Activated CD4-positive, alpha-beta T cell treated with anti-CD3 and anti-CD28 coated beads, Interleukin-2, amount 50 U/mL, for 16 hours (primary cell): ENCODE measurements at places on chromosomes 3 and 15.

DNA sequence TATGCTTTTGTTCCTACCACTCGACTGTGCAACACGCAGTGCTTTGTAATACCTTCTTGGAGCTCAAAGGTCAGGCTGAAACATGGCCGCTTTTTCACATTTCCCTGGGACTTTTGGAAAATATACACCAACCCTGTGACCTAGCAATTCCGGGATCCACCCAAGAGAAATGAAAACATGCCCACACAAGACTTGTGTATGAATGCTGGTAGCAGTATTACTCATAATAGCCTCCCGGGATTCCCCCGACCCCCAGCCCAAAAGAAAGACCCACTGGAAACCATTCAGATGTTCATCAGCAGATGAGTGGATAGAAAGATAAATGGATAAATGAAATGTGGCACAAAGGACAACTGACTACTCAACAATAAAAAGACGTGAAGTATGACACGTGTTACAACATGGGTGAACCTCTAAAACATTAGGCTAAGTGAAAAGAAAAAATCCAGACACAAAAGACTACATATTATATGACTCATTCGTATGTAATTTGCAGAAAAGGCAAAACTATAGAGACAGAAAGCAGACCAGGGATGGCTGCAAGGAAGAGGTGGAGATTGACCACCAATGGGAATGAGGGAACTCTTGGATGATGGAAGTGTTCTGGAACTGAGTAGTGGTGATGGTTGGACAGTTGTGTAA, 104.1 kb downstream of the PGPEP1L start:
- DNase-seq = no peak

- no peak for DNase-seq
Measured at GRCh38 chr15:57592836-57593420, 1.2 kb downstream of the MYZAP start.

DNA sequence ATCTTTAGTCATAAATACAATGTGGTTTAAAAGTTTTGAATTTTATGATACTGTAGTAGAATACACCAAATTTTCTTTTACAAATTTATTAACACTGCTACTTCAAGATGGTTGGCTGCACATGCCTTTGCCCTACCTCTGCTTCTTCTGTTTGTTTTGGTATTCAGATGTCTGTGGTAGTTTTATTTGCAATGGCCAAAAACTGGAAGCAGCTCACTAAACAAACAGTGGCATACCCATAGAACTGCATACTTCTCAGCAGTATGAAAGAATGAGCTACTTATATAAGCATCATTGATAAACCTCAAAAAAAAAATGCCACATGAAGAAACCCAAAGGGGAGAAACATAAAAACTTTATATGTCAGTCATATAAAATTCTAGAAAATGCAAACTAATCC, 19.5 kb downstream of the ARIH2 start:
- DNase-seq = no peak

DNA sequence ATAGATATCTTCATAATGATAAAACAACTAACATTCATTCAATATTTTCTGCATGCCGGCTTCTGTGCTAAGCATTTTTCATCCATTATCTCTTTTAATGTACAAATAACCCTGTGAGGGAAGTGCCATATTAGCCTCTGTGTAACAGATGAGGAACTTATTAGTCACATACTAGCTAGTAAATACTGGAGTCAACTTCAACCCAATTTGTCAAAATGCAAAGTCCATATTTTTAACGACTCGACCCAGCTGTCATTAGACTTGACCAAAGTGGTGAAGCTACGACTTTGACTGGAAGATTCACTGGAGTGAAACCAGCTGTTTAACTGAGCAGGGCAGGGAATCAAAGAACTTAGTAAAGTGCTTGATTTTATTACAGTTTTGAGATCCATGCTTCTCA, 41.6 kb downstream of the PARP15 start:
- no peak for DNase-seq

DNA sequence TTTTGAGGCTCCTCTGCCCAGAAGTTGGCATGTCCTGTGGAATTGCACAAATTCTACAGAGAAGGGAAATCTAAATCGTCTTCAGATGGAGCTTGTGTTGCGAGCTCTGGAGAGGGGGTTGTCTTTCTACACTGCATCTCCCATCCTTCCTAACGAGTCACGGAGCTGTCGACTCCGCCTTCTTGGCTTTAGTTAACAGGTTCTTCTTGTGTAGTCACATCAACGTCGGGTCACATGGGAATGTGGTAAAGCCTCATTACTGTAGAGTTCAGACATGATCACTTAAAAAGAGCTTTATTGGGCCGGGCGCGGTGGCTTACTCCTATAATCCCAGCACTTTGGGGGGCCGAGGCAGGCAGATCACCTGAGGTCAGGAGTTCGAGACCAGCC, 60.0 kb downstream of the DNASE1L3 start:
- DNase-seq = no peak

DNA sequence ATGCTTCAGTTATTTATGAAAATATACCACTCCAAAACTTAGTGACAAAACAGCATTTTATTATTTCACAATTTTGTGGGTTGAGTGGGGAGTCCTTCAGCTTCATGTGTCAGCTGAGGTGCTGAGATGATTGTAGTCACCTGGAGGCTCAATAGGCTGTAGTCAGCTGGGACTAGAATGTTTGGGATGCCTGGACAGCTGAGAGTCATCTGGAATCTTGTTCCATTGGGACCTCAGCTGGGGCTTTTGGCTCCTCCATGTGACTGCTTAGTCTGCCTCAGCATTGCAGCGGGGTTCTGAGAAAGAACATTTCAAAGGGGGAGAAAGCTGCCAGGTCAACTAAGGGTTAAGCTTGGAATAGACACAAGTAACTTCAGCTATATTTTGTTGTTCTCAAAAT, 13.4 kb downstream of the STT3B start:
- DNase-seq = no peak

- DNase-seq = no peak
Measured at GRCh38 chr3:181716966-181717365, 5.2 kb downstream of the SOX2 start.

DNA sequence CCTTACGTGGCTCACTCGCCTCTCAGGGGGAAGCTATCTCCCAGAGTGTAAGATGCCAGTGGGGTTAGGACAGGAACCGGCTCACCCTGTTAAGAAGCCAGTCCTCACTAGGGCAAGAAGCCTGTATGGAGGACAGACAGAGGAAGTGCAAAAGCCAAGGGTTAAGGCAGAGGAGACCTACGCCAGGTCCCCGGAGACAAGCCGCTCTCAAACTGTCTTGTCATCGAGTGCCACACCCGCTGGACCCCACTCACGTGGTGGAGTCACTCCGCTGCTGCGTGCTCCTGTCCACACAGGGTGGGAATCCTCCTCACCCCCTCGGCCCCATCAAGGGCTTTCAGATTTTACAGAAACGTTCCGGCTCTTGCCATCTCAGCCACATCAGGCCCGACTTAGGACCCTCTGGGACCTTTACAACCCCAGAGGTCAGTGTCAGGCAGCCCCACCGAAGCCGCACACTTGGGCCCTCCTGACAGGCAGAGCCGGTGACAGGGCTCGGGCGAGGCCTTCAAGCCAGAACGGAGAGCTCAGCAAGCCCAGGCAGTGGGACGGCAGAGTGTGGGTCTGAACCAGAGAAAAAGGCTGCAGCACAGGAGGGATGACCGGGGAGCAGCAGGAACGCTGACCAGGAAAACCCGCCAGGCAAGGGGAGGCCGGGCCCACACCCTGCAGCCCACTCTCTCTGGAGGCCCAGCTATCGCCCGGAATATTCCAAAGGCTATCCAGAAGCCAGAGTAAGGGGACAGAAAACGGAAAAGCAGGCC, 61.7 kb downstream of the XXYLT1 start:
- DNase-seq = no peak

GRCh38 chr3:120350401-120350941, 1.3 kb upstream of the LRRC58 start:
- no peak for DNase-seq

GRCh38 chr3:52532517-52532837, 1.2 kb downstream of the NT5DC2 start:
- DNase-seq = peak; percentile 27

DNA sequence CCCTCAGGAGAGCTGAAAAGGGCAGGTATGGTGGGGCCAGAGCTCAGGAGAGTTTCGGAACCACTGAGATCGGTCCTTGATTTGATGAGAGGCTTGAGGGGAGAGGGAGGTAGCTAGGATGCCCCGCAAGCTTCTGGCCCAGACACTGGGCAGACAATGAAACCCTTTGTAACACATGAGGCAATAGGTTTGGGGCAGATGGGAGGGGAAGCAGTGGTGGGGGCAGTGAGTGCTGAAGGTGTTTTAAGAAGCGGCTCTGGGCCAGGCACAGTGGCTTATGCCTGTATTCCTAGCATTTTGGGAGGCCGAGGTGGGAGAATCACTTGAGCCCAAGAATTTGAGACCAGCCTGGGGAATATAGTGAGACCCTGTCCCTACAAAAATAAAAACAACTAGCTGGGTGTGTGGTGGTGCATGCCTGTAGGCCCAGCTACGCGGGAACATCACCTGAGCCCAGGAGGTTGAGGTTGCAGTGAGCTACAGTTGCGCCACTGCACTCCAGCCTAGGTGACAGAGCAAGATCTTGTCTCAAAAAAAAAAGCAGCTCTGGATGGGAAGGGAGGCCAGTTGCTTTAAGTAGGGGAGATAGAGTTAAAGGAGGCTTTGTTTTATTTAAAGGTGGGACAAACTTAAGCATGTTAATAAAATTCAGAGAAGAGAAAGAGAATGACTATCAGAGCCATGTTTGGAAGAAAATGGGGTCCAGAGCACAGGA, 9.6 kb upstream of the SNX22 start:
- DNase-seq = no peak

DNA sequence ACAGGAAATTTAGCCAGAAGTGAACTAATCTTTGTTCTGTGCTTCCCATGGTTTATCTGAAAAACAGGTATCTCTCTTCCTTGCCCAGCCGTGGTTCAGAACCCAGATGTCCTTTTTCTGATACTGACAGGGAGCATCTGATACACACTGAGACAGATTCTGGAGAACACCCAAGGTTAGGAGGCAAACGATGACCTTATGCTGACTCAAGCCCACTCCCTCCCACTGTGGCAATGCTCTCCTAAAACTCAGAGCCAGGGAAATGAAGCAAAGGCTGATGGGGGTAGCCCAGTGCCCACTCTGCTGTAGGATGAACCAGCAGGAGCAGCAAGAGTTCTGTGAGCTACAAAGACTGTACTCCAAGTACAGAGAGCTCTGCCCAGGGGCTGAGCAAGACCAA, 225.1 kb downstream of the NTRK3 start:
- DNase-seq = no peak

GRCh38 chr3:64462203-64462602, 225.6 kb downstream of the ADAMTS9 start:
- no peak for DNase-seq

DNA sequence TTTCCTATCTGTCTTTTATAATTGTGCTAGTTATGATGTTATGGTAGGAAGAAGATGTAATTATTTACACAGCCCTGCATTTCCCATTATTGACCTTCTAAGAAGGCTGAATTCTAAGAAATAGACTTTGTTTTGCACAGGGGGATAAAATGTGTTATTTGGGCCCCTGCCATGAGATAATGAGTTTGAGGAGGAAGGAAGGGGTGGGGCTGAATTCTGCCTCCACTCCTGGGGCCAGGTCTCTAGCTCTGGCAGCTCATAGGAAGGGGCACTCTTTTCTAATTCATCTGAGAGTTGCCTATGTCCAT, 69.2 kb upstream of the GOLGA8B start:
- no peak for DNase-seq

DNA sequence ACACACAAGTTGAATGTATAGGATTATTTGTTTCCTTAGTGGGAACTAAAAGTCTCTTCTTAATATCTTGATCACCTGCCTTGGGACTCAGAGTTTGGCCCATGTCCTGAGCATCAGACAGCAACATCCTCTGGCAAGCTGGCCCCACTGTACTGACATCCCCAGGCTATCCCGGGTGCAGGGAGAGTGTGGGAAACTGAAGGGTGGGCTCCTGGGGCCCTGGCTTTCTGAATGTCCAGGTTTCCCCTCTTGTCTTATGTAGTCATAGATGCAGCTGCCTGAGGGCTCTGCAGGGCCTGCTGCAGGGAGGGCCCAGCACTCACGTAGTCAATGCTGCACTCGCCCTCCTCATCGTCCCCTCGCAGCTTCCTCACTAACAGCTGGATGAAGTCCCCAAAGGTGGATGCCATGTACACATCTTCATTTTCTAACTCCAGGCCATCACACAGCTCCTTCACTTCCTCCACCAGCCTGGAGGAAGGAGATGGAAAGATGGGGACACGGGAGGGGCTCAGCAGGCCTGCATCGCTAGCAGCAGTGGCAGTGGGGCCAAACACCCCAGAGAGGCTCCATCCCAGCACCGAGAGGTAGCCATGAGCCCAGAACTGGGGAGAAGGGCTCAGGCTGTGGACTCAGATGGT, 42.8 kb downstream of the ALDH1L1 start:
- no peak for DNase-seq

DNA sequence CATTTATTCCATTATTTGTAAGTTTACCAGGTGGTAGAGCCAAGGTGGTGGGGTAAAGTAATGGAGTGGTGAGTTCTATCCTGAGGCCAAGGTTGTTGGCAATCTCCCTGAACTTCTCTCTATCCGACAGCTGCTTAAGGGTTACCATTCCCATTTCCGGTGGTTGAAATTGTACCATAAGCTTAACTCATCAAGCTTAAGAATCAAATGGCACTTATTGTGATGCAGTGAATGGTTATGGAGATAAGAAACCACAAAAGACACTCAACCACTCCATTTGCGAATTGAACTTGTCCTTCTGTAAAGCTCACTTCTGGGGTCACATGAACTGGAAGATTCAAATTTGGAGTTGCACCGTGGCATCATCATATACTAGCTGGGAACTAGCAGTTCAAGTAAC, 287.4 kb upstream of the SLCO3A1 start:
- DNase-seq = no peak

GRCh38 chr3:50345586-50346234, at the start of gene ZMYND10:
TSS of gene ZMYND10 (minus strand) at chr3:50345732. CDS start at chr3:50345579, 153 bp downstream.
- DNase-seq = peak; percentile 84

DNA sequence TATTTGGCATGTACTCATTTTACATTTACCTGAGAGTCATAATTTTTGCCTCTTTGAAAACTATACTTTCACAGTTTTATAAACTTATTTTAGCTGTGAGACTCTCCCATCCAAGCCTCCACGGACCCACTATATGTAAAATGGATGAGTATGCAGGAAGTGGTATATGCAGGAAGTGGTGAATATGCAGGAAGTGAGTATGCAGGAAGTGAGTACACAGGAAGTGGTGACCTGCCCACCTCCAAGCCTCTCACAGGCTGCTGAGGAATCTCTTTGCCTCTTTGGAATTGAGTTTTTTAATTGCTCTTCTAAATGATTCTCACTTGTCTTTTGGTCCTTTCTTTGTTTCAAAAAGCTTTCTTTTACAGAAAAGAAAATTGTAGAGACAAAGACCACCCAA, 85.2 kb downstream of the KBTBD8 start:
- peak; percentile 75 for DNase-seq

- no peak for DNase-seq
Measured at GRCh38 chr3:106261915-106262683, 393.3 kb upstream of the CBLB start.

DNA sequence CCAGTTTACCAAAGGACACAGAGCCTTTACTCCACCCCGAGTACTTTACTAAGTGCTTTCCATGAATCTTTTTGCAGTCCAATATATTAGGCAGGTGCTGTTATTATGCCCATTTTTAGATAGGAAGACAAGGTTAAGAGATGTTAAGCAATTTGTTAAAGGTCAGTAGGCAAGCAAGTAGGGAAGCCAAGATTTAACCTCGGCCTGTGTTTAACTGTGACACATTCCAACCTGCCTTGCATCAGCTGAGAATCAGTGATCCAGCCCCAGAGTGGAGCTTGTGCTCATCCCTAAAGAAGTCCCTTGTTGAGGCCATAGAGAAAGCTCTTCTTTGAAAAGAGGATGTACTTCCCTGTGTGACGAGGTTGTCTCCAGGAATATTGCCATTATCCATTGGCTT, 51.3 kb upstream of the C15orf61 start:
- no peak for DNase-seq
